Fibroblast of the aortic adventitia (primary cell): ENCODE measurements at places on chromosomes 6 and 20. TPM values are rescaled to one million over a fixed set of nuclear protein-coding genes. Genes with fewer than 3 reads are reported as not detected.

- DNase-seq, result peak; percentile 96
These were observed 25.3 kb upstream of the ZNFX1 start for GRCh38 chr20:49303065-49303552.

- no peak for DNase-seq
These were observed 1.4 kb upstream of the BPIFB1 start for GRCh38 chr20:33281550-33282146.

Gene OXT
- not detected in 2 replicates for total RNA-seq

DNA sequence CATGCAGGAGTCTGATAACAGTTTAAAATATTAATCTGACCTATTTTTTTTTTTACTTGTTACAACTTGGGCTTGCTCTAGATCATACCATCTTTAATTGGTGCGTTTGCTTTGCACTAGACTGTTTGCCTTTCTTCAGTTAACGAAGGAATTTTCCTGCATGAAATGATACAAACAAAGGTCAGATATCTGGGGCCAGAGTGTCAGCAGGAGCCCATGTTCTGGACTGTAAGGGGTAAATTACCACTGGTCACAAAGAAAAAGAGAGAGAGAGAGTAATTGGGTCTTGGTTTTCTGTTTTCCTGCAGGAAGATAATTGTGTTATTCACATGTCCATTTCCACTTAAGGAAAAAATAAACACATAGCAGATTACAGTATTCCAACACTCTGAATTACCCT lies 399.4 kb upstream of the MARCKS start:
- no peak for DNase-seq
